ENCODE measurements at places on chromosomes 5 and 9.

GRCh38 chr5:172436078-172436878 lies 18.0 kb downstream of the SH3PXD2B start:
- no peak for DNase-seq

GRCh38 chr9:125099816-125100215 lies 43.5 kb downstream of the SCAI start:
- DNase-seq, result no peak

GRCh38 chr9:90998573-90998972 lies 197.0 kb downstream of the SYK start:
- DNase-seq, result no peak

GRCh38 chr5:113614191-113614590 lies 100.7 kb downstream of the YTHDC2 start:
- no peak for DNase-seq

DNA sequence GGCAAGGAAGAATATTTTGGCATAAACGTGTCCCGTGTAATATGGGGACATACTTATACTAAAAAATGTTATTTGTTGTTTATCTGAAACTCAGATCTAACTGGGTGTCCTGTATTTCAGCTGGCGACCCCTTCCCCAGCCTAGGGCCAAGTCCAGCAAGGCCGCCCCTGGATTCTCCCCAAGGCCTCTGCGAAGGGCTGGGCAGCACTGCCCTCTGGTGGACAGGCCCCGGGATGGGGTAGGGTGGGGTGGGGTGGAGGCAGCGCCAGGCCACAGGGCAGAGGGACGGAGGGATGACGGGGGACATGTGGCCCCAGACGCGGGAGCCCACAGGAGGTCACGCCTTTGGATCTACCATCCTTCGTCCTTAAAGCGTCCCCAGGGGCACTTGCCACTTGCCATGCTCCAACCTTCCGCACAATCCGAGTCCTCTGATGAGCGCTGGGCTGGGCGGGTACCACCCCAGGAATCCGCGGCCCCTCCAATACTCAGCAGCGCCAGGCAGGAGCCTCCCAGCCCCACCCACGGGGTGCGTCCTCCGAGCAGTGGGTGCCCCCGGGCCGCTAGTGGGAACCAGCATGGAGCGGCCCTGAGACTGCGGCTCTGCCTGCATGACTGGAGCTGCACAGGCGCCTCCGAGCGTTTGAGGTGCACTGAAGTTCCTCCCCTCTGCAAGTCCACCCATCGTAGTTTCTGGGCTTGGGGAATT lies 7.1 kb upstream of the AGPAT2 start:
- peak; percentile 59 for DNase-seq

DNA sequence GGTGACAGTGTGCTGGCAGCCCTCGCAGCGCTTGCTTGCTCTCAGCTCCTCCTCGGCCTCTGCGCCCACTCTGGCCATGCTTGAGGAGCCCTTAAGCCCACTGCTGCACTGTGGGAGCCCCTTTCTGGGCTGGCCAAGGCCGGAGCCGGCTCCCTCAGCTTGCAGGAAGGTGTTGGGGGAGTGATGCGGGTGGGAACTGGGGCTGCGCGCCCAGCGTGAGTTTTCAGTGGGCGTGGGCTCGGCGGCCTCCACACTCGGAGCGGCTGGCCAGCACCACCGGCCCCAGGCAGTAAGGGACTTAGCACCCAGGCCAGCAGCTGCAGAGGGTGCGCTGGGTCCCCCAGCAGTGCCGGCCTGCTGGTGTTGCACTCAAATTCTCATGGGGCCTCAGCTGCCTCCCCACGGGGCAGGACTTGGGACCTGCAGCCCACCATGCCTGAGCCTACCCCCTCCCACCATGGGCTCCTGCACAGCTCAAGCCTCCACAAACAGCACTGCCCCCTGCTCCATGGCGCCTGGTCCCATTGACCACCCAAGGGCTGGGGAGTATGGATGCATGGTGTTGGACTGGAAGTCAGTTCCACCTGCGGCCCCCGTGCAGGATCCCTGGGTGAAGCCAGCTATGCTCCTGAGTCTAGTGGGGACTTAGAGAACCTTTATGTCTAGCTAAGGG lies 223.1 kb upstream of the PTPRD start:
- no peak for DNase-seq

DNA sequence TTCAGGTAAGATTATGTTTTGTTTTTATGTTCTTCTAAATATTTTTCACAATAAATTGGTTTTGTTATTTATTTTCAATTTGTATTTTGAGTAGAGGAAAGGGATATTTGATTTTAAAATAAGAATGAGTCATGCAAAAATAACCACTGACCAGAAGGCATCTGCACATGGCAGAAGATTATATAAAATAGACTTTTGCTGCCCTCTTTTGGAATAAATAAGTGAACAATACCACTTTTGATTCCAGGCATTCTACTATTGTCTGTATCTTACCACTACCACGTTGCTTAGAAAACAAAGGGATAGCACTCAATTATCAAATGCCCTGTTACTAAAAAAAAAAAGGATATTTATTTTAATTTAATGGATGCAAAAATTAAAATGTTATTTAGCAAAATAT lies 227.3 kb upstream of the ITGA1 start:
- no peak for DNase-seq

- no peak for DNase-seq
These were observed 153.4 kb upstream of the PTCH1 start for GRCh38 chr9:95670122-95670521.

- DNase-seq, result no peak
These were observed 32.8 kb upstream of the POMT1 start for GRCh38 chr9:131469951-131470350.

GRCh38 chr5:65483546-65484346 lies 2.0 kb upstream of the ADAMTS6 start:
- peak; percentile 71 for DNase-seq

DNA sequence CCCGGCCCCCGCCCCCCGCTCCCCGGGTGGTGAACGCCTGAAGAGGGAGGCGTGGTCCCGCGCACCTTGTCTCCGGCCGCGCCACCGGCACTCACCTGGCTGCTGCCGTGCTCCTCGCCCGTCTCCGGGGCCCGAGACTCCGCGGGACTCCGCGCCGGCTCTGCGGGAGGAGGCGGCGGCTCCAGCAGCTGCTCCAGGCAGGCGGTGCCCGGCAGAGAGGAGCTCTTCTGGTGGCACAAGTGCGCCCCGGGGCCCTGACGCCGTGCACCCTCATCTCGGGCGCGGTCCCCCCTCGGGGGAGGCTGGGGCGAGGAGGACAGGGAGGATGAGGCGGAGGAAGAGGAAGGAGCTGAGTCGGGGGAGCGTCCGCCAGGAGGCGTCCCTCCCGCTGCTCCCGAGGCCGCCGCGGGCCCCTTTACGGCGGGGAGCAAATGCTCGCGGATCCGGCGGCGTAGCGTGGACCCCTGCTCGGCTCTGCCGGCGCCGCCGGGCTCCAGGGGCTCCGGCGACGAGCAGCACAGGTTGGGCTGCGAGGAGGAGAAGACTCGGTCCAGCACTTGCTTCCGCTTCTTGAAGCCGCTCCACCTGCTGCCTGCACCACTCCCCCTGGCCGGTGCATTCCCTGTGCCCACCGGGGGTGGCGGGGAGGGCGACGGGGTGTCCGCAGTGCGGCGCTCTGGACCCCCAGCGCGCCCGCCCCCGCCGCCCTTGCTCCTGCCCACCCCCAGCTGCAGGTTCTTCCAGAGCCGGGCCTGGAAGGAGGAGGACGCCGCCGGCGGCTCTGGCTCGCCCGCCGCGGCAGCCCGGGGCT lies 928 bp downstream of the MCTP1 start:
- DNase-seq, result no peak

- no peak for DNase-seq
These were observed 218.8 kb upstream of the TBCA start for GRCh38 chr5:77994943-77995342.

DNA sequence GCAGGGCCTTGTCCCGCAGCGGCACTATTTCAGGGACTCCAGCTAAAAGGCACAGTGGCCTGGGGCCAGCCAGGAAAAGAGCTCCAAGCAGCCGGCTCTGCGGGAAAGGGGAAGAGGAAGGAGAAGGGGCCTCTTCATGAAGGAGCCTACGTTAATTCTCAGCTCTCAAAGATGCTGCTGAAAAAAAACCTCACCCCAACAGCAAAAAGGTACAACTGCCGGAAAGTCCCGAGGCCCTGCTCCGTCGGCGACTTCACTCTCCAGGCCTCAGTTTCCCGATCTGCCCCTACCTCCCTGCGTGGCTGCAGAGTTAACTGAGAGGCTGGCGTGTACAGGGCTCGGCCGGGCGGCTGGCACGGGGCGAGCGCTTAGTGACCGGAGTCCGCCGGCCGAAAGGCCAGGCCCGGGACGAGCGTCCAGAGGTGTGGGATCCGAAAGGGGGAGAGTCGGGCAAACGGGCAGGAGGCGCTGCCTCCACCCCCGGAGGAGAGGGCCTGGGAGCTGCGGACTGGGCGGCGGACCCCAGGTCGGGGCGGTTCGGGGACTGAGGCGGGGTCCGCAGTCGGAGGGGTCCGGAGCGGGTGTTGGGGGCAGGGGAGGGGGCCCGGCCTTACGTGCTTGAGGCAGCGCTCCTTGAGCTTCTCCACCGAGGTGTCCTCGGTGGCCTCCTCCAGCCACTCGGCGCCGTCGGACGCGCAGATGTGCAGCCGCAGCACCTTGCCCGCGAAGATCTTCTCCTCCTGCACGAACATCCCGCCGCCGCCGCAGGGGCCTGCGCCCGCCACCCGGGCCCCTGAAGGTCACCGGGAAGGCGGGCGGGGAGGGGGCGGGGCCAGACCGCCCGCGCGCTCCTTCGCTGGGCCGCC lies 529 bp downstream of the UBAC1 start:
- DNase-seq, result peak; percentile 44

GRCh38 chr5:113217619-113218184 lies 217.1 kb downstream of the TSSK1B start:
- no peak for DNase-seq

DNA sequence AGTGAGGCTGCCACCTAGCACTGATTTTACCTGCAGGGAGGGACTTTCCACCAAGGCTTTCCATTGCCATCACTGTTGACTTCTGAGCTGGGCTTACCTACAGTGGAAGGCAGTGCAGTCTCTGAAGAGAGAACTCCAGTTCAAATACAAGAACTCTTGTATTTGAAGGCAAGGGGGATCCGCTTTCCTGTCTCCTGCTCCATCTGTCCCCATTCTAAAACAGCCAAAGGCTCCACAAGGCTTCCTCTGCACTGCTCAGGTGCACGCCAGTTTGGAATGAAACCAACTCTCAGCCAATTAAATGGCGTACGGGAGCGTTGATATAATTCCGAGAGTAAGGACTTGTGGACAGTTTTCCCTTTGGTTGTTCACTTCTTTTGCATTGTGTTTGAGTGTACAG lies 66.0 kb upstream of the CXCL14 start:
- no peak for DNase-seq

DNA sequence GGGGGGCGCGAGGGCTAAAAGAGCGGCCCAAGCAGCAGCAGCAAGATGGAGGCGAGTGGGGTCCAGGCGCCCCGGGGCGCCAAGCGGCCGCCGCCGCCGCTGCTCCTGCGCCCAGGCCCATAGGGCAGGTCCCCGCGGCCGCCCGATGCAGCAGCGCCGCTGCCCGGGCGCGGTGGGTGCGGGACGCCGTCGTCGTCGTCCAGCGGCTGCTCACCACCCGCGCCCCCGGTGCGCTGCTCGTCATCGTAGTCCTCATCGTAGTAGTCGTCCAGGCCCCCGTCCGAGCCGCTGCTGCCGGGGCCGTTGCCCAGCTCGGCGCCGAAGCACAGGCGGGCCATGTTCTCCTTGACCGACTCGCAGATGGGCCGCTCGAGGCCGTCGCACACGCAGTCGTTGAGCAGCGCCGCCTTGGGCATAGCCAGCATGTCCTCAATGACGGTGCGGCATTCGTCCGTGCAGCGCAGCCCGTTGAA lies 1.5 kb downstream of the GAS1 start:
- DNase-seq, result peak; percentile 22

DNA sequence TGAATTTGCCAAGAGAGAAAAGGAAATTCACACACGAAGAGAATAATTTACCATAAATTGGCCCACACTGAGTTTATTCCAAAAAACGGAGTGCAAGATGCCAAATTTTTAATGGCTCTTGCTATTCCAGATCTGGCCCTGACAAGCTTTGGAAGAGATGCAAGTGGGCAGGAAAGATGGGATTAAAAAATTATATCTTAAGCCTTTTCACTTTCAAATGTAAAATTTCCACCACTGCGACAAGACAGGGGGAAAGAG lies 352.4 kb downstream of the GLIS3 start:
- no peak for DNase-seq

DNA sequence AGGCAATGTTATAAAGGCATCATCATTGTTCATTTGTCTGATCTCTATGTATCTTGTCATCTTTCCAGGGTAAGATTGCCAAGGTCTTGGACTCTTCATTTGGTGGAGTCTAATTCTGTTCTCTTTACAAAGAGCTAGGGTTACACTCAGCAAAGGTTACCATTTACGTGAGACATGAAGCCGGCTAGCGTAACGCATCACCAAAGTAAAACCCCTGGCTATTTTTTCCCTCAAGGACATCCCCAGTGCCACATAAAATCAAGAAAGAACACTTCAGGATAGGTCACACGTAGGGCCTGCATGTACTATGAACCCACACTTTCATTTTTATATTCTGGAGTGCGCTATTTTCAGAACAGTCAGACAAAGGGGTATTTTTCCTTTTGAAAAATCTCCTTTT lies 20.0 kb upstream of the MYOT start:
- no peak for DNase-seq

GRCh38 chr5:179606071-179606909 lies 17.2 kb downstream of the HNRNPH1 start:
- no peak for DNase-seq

DNA sequence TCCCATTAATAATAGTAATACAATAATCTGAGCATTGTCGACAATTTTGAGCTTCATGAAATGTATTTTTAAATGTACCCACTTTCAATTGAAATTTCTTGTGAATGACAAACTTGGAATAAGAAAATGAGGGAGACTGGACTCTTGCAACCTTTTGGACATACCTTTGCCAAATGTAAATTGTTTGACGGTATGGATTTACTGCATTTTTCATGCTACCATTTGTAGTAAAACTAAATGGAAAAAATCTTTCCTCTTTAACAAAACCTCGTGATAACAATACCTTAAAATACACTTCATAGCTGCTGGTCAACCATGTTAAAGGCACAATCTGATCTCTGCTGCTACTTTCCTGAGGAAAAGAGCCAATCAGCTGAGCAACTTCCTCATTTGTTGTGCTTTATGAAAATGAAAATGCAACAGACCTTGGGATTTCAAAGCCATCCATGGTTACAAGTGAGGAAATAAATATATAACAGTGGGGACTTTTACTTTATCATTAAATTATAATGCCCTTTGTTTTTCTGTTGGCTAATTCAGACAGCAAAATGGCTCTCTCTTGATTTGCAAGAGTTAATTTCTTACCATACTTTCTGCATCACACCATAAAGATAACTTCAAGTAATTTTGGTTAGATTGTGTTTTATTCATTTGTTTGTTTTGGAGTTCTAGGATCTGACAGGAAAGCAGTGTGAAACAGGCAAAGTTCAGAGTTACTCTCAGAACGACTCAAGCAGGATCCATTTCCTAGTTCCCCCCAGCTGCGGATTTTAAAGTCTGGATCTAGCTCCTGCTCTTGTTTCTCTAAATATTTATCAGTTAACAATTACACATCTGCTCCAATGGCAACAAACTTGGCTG lies 1.1 kb downstream of the ALDH1A1 start:
- DNase-seq, result peak; percentile 77

- DNase-seq, result no peak
These were observed 52.5 kb downstream of the SPOCK1 start for GRCh38 chr5:137446615-137447014.
